ENCODE measurements at places on chromosomes 11 and 22.

GRCh38 chr11:9146477-9146876 is 55.1 kb upstream of the SCUBE2 start:
- ATAC-seq, result no peak

DNA sequence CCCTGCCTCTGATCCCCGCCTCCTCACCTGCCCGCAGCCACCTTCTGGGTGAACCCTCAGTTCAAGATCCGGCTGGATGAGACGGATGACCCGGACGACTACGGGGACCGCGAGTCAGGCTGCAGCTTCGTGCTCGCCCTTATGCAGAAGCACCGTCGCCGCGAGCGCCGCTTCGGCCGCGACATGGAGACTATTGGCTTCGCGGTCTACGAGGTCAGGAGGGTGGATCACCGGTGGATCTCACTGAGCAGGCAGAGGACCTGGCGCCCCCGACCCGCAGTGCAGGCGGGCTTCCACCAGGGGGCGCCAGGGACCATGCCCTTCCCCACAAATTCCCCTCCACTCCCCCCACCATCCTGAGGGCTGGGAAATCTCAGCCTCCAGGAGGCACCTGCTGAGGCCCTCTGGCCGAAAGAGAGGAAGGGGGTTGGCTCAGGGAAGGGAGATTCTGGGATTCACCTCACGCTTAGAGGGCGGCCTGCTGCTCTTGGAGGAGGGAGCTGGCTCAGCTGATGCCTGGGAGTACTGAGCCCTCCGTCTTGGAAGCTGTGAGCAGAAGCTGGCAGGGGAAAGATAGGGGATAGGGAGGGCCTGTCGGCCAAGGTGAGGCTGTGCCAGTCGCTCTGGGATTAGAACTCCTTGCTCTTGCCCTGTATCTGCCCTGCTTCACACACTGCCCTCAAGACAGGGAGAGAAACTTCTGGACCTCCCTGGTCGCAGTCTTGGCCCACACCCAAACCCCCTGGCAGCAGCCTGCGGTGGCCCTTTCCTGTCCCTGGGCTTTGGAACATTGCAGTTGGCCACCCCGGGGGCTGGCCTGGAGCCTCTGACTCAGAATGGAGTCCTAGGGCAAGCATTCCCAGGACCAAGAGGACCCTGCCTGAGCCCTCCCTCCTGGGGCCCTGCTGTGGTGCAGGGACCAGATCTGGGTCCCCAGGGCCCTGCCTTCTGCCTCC is 23.2 kb downstream of the CAPN1 start:
- peak; percentile 28 for ATAC-seq

DNA sequence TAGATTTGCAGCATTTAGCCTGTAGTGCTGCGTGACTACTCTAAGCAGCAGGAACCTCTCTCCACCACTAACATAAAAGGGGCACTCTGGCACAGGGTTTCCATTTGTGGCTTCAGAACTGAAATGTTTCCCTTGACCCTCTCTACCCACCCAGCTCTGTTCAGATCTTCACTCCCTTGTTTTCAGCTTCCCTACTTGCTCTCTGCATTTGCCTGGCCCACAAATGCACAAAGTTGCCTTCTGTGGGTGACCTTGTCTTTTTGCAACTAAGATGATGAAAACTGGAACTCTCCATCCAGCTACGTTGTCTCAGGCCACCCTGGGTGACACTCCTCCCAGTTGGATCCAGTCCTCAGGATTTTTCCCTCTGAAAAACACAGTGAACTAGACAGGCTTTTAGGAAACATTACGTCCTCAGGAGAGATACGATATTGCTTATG is 19.8 kb upstream of the PSMA1 start:
- no peak for ATAC-seq

GRCh38 chr11:62081378-62082291 is 42.2 kb upstream of the INCENP start:
- peak; percentile 91 for ATAC-seq

- peak; percentile 56 for ATAC-seq
Observed at GRCh38 chr11:75773595-75774353, 5.2 kb downstream of the DGAT2 start.

DNA sequence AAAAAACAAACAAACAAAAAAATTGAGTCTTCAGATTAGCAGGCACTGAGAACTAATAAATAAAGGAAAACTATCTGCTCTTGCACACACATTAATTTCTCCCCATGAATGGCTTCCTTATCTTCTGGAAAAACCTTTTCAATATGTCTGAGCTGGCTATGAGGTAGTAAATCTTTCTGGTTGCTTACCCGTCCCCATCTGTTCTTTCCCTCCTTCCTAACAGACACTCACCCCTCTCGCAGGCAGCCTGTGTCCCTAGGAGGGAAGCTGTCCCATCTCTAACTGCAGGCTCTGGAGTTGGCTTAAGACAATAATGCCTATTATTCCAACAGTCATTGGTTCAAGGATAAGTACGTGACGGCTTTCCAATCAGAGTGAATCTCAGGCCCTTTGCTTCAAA is 8.2 kb upstream of the SCUBE2 start:
- no peak for ATAC-seq

- ATAC-seq, result peak; percentile 65
Observed at GRCh38 chr11:10450462-10451425, 4.3 kb upstream of the AMPD3 start.

DNA sequence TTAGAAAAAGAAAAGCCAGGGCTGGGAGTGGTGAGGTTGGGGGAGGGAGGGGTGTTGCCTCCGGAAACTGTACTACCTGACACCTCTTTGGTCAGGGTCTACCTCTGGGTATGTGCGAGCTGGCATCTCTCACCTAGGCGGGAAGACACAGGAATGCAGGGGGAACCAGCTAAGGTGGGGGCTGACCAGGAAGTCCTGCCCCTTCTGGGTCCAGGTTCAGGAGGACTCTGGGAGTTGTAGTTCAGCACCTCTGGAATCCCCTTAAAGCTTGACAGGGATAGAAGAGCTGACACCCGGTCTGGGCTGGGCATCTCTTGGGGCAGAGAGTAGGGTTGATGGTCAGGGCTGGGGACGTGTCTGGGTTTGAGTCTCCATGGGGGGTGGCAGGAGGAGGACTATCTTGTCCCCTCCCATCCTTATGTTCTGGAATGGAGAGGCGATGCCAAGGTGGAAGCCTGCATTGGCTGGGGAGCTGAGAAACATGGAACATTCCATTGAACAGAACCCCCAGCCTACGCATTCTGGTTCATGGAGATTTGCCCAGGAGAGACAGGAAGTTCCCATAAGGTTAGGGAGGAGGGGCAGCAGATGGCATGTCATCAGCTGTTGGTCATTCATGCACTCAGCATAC is 2.1 kb upstream of the KIAA1671 start:
- ATAC-seq, result no peak

- no peak for ATAC-seq
Observed at GRCh38 chr22:31348766-31349165, 2.6 kb upstream of the PATZ1 start.

GRCh38 chr11:103464420-103464819 is 355.2 kb downstream of the DYNC2H1 start:
- no peak for ATAC-seq

DNA sequence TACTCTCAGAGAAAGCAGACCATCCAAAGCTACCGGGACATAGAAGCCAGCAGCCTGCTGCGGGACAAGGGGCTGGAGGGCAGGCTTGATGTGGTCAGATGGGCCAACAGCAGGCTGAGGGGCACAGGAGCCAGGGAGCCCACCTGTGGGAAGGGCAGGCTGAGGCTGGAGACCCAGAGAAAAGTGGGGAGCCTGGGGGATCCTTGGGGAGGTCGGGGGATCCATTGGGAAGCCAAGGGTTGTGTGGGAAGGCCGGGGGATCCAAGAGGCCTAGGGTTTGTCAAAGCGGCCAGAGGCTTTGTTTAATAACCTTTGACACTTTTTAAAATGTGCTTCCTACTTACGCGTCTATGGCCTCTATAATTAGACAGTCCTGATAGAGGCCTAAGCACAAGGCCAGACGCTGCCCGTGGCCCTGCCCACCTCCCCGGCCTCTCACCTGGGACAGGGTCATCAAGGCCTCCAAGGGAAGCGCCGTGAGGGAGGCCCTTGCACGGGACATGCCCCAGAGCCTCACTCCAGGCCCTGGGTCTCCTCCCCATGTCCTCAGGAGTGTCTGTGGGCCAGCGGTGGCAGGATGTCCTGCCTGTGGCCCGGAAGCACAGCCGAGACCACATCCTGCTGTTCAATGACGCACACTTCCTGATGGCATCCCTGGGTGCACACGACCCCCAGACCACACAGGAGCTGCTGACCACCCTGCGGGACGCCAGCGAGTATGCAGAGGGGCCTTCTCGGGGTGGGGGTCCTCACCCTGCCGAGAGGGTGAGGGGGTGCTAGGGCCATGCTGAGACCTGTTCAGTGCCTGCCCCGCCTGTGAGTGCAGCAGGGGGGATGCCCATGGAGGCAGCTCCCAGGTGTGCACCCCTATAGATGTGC is 8.6 kb upstream of the GTSE1 start:
- ATAC-seq, result peak; percentile 65

DNA sequence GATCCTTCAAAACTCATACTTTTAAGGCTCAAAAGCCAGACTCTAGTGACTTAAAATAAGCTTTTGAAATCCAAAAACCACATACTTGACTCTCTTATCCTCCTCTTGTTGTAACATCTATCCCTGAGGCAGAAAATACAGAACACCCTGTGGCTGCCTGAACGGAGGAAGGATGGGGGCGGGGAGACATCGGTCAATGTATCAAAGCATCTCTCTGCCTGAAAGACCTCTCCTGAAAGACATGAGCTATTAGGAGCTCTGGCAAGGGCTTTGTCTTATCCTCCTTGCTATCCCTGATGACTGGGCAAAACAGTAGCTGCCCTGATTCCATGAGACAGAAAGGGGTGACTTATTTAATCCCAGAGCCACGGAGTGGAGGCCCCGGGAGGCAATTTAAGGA is 122.4 kb downstream of the MN1 start:
- no peak for ATAC-seq

GRCh38 chr11:113373306-113373705 is 14.3 kb upstream of the ANKK1 start:
- peak; percentile 92 for ATAC-seq

GRCh38 chr11:127675581-127675980 is 675.0 kb upstream of the KIRREL3 start:
- ATAC-seq, result no peak

DNA sequence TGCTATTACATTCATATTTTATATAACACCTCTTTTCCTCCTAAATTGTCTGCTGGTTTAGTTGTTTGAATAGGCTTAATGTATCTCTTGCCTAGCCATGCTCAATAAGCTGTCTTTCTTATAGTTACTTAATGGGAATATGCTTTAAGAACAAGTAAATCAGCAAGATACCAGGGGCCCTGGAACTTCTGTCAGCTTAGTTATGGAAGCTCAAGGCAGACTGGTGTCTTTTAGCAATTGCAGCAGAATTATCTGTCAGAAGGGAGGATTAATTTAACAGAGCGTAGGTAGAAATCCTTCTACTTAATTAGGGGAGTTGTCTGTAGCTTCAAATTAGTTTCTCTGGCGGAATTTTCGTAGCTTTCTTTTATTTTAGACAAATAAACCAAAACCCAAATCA is 94.9 kb downstream of the C11orf91 start:
- ATAC-seq, result no peak

GRCh38 chr11:2305788-2306451 is 4.1 kb downstream of the TSPAN32 start:
- ATAC-seq, result no peak

DNA sequence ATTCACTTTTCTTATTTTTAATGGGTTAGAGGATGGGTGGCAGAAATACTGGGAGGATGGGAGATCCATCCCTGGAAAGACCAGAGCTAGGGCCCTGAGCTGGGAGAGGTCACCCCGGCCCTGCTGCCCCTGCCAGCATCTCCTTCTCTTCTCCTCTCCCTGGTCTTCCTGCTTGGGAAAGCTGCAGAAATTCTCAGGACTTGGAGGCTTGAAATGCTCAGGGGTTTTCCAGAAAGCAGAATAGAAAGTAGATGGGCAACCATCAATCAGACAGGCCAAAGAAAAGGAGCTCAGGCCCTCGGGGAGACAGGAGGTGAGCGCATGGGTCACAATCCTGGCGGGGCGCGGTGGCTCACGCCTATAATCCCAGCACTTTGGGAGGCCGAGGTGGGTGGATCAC is 1.5 kb downstream of the APOBEC3H start:
- ATAC-seq, result no peak

DNA sequence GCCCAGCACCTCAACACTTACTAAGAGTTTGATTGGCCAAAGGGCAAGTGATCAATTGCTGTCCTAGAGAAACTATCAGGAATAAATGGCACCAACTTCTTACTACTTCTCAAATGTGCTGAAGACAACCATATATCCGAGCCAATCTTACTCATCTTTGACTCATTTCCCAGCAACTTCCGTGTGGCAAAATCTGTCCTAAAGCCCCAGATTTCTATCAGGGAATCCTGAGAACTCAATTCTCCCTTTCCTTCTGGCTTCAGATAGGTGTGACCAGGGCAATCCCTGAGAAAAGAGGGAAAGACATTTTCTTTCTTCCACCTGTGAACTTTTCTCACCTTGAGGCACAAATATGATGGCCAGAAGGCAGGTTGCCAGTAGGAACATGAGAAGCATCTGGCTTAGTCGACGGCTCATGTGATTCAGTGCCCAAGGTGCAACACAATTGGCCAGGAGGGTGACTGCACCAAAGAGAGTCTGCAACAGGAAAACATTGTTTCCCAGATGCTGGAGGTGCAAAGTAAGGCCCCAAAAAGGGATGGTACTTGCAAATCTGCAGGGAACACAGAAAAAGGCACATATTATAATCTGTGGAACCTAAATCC is 21.8 kb upstream of the SLC22A24 start:
- no peak for ATAC-seq

DNA sequence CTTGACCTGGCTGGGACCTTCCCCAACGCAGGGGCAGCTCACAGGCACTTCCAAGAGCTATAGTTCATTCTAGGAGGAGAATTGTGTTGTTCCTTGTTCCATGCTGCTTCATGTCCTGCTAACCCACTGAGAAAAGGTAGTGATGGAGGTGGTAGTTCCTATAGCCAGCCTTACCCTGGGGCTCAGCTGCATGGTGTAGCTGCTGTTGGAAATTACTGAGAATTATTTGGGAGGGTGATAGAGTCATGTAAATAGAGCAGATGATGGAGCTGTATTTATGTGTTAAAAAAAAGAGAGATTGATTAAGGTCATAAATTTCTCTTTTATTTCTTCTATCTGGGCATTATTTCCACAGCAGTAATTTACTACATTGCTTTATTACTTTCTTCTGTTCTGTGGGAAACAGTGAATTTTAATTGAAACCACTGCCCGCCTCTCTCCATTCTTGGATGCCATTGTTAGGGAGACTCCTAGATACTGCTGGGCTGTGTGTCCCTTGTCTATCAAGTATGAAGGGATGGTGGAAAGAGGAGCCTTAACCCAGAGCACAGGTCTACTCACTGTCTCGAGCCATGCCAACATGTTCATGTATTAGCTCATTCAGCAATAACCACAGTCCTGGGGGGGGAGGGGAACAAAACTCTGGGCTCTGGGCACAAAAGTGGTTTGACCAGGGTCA is 309.2 kb downstream of the FAT3 start:
- ATAC-seq, result no peak

DNA sequence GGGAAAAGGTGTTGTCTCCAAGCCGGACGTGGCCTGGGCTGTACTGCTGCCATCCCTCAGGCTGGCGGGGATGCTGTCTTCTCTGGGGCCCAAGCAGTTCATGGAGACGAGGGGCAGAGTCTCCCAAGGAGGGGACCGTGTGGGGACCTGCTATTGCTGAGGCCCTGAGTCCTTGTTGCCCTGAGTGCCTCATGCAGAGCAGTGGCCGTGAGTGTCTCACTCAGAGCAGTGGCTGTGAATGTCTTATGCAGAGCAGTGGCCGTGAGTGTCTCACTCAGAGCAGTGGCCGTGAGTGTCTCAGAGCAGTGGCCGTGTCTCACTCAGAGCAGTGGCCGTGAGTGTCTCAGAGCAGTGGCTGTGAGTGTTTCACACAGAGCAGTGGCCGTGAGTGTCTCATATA is 54.7 kb downstream of the GRAMD4 start:
- no peak for ATAC-seq

GRCh38 chr11:101226617-101227016 is 97.0 kb upstream of the PGR start:
- no peak for ATAC-seq

GRCh38 chr22:36726007-36726380 is 22.4 kb upstream of the CACNG2 start:
- no peak for ATAC-seq

All from esophagus mucosa (tissue), 1 donor.